ENCODE measurements at places on chromosomes 6 and 20. TPM values are rescaled to one million over a fixed set of nuclear protein-coding genes. Genes with fewer than 3 reads are reported as not detected.

Gene KIAA0408
- 1.4 TPM for total RNA-seq

Gene KHDRBS2
- total RNA-seq = not detected

Gene CTAGE9
- total RNA-seq = not detected

Gene HSPA1L
- 0.35 TPM for total RNA-seq

Gene HUS1B
- not detected for total RNA-seq

Gene FAXC
- total RNA-seq = 8.6 TPM

Gene TMEM74B
- total RNA-seq = not detected

Gene CLVS2
- not detected for total RNA-seq

Gene NINL
- 8.6 TPM for total RNA-seq

Gene IRF4
- not detected for total RNA-seq

Gene TFAP2D
- total RNA-seq = not detected

Gene DNMT3B
- total RNA-seq = 1.7 TPM

Gene POU3F2
- total RNA-seq = not detected

Gene OTOR
- total RNA-seq = not detected

Gene PTCHD4
- total RNA-seq = 0.18 TPM

Gene FAM217A
- not detected for total RNA-seq

Gene MAFB
- total RNA-seq = 0.71 TPM

Gene RSPH4A
- under 0.01 TPM for total RNA-seq

Gene SPATS1
- total RNA-seq = not detected

Gene GJA10
- total RNA-seq = not detected

Gene PLEKHG1
- 1.7 TPM for total RNA-seq

Gene FILIP1
- total RNA-seq = not detected

Gene RSPH3
- total RNA-seq = 6.0 TPM

Gene CPNE5
- total RNA-seq = not detected

Gene EDN1
- total RNA-seq = under 0.01 TPM

Gene SALL4
- not detected for total RNA-seq

Gene GABRR1
- total RNA-seq = not detected

Gene AFG1L
- total RNA-seq = 2.9 TPM

Gene PPP1R16B
- not detected for total RNA-seq

Gene RUNX2
- total RNA-seq = 8.0 TPM

Gene AURKA
- 81.0 TPM for total RNA-seq

Gene RSPO3
- total RNA-seq = not detected

Gene REV3L
- total RNA-seq = 15.3 TPM

Gene TPX2
- total RNA-seq = 108 TPM

Gene PTK6
- not detected for total RNA-seq

Gene CST5
- not detected for total RNA-seq

Gene LST1
- total RNA-seq = not detected

All from myometrial cell (primary cell).